Foreskin fibroblast (primary cell): ENCODE measurements at places on chromosomes 13 and 19.

DNA sequence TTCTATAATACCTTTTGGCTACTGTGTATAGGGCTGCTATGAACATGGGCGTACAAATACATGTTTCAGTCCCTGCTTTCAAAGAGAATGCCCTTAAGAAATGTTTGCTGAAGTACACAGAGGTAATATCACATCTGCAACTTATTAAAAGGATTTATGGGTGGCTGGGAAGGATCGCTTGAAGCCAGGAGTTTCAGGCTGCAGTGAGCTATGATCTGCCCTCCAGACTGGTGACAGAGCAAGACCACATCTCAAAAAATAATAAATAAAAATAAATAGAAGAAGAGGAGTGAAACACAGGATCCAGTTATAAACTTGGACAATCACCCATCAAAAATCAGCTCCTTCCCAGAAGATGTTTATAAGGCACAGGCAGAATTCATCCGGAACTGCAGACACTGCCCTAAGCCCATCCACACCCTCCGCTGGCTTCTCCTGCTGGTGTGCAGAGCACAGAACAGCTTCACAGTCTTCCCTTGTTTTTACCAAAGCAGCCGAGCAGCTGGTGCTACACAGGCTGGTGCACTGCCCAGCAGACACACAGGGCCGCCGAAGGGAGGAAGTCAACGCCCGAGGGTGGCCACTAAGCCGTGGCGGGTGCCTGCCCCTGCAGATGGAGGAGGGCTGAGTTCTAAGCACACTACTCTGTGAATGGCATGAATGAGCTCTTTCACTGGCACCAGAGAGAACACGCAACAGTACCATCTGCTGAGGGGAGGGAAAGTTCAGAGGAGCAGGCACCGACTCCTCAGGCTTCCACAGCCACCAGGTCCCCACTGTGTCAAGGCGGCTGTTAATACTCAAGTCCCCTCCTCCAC, 44.0 kb downstream of the BRD4 start:
- DNase-seq, result peak; percentile 75

GRCh38 chr13:46594374-46595078, 41.6 kb downstream of the LRCH1 start:
- DNase-seq, result no peak

DNA sequence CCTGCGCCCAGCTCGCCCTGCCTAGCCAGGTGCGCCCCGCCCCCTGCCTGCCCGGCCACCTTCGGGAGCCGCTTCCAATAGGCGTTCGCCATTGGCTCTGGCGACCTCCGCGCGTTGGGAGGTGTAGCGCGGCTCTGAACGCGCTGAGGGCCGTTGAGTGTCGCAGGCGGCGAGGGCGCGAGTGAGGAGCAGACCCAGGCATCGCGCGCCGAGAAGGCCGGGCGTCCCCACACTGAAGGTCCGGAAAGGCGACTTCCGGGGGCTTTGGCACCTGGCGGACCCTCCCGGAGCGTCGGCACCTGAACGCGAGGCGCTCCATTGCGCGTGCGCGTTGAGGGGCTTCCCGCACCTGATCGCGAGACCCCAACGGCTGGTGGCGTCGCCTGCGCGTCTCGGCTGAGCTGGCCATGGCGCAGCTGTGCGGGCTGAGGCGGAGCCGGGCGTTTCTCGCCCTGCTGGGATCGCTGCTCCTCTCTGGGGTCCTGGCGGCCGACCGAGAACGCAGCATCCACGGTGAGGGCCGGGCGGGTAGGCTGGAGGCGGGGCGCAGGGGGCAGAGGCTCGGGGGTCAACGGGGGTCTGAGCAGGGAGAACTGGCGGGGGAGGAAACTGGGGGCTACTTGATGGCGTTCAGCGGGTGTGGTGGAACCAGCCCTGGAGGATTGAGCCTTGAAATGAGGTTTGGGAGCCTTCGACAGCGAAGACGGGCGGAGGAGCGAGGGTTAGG, at the start of gene SPINT2:
Gene SPINT2, plus strand, starts transcription at position 88 of the 727 bp plus-strand sequence. Its CDS starts 320 bp downstream, at position 408.
- DNase-seq, result no peak

DNA sequence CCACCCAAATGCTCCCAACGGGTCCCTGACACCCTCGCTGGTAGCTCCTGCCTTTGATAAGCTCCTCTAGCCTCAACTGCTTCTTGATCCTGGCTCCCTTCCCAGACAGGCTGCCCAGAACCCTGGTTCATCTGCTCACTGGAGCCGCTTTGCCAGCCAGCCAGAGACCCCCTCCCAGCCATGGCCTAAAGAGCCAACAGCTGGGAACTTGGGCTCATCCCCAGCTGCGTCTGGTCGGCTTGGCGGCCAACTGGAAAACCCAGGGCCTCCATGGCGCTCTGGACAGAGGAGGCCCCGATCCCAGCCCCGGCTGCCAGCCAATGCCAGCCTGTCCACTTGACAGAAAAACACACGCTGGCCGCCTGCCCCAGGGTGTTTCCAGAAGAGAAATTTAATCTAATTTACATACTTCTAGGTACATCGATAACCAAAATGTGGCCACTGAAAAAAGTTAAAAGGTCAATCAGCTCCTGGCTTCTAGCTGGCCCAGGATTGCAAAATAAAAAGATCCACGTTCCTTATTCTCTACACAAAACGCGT, 3.0 kb upstream of the AKAP8L start:
- DNase-seq, result no peak

- DNase-seq, result no peak
Observed at GRCh38 chr13:36717966-36718545, 44.2 kb downstream of the SERTM1 start.

GRCh38 chr13:76750126-76750525, 136.1 kb downstream of the KCTD12 start:
- DNase-seq, result no peak

DNA sequence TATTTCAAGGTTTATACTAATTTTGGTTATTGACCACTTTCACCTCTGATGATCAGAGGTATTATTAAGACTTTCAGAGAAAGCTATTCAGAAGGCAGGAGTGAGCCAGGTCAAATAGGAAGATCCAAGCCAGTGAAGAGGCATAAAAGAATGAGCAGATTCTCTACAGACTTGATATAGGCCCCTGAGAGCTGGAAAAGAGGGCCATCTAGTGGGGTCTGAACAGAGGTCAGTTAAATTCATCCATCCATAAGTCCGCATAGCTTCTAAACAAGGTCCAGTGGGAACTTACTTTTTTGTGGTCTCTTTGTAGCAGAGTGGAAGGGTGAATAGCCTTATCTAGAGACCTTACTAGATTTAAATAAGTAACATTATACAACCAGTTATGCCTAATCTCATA, 126.6 kb upstream of the UFM1 start:
- peak; percentile 7 for DNase-seq

DNA sequence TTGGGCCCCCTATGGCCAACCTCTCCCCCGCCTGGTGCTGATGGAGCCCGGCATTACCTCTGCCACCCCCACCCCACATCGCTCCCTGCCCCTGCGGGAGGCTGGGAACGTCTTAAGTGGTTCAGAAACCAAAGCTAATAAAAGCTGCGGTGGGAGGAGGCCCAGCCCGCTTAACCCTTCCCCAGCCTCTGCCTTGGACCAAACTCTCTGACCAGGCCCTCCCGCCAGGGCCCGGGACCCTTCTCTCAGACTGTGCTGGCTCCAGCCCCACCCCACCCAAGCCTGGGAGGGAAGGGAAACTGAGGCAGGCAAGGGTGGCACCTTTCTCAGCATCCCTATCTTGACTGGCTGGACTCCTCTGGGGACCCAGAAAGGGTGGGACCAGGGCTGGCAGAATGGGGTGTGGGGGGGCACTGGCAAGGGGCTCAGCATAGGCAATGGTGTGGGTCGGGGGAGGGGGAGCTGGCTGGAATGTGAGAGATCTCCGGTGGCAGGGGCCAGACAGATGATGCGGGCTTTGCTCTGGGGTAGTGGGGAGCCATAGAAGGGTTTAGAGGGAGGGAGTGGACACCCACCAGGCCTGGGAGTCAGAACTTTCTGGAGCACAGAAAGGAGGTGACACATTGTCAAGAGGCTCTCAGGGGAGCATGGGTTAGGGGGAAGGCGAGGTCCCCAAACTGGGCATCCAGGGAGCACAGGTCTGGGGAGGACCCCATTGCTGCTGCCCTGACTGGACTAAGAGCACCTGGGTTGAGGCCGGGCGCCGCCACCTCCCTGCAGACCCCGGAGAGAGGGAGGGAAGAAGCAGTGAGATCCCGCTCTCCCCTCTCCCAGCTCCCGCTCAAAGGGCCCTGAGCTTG, 21.9 kb downstream of the SMIM24 start:
- no peak for DNase-seq

GRCh38 chr13:44955406-44955805, 33.9 kb downstream of the NUFIP1 start:
- DNase-seq, result no peak

DNA sequence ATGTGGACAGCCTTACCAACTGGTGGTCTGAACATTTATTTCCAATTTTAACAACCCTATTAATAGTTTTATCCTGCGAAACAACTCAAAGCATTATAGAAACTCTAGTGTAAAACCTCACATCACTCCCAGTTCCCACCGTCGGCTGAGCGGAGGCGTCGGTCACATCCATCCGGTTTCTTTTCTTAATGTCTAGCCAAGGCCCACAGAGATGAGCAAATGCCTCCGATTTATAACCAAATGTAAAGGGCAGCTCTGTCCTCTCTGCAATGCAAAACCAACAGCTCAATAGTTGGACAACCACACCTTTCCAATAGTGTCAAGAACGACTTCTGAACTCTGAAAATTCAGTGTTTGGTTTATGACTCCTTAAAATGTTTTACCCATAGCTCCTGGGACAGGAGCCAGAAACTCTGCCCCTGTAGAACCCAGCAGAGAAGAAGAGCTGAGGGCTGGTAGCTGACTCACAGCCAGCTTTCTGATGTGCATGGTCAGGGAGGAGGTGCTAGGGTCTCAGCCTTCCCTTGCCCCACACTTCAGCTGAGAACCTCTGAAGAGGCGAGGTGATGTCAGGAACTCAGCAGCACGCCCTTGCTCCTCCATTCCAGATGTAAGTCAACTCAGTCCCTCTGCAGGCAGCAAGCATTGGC, 90.2 kb upstream of the UQCRFS1 start:
- DNase-seq, result no peak

DNA sequence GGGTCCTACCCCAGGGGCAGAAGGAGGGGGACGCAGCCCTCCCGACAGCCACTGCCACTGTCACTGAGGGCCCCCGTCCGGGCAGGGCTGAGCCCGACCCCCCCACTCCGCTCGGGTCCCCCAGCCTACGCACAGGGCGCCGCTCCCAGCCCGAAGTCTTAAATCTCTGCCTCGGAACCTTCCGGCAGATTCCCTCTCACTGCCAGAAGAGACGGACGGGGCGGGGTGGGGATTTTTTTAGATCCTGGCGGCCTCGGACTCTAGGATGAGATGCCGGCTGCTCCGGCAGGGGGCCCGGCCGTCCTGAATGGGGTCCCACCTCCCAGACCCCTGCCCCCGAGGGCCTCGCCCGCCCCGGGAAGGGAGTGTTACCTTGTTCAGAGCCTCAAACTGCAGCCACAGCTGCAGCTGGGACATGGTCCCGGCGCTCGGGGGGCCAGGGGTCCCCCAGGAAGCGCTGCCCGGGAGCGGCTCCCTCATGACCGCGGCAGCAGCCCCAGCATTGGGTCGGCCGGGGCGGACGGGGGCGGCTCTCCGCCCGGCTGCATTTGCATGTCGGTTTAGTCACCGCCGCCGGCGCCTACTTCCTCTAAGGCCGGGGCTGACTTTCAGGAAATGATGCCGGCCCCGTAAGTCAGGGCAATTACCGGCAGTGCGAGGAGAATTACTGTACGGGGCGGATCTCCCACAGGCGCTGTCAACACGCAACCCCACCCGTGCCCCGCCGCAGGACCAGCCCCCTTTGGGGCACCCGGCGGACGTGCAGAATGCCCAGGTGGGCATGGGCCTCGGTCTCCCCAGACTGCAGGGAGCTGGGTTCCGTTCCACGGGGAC, 28.1 kb downstream of the GPX4 start:
- peak; percentile 90 for DNase-seq

DNA sequence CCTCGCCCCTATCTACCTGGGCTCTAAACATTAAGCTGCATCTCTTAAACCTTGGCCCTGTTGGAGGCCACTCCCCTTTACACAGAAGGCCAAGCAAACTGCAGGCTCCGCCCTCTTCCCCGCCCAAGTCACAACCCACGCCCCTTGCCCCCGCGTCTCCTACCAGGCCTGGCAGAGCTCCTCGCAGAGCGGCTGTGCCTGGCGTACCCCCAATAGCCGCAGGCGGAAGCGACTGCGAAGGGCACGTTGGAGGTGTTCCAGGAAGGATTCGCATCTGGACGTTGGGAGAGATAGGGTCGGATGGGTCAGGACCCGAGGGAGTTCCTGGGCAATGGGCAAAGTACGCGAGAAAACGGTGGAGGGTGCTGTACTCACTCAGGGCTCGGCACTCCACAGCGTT, 5.9 kb downstream of the RTBDN start:
- peak; percentile 56 for DNase-seq
